ENCODE measurements at places on chromosomes 1 and 21. TPM values are rescaled to one million over a fixed set of nuclear protein-coding genes. Genes with fewer than 3 reads are reported as not detected.

LMX1A gene
- polyA plus RNA-seq: not detected

ICOSLG gene
- polyA plus RNA-seq: 5.1 TPM

LCE1E gene
- polyA plus RNA-seq: not detected

AIM2 gene
- polyA plus RNA-seq: not detected

FCRL5 gene
- polyA plus RNA-seq: 0.09 TPM

AMY1A gene
- not detected for polyA plus RNA-seq

NR1I3 gene
- polyA plus RNA-seq: 3.7 TPM

E2F2 gene
- 5.2 TPM for polyA plus RNA-seq

CFHR2 gene
- not detected for polyA plus RNA-seq

TCP10L gene
- 3.1 TPM for polyA plus RNA-seq

LCK gene
- 4.8 TPM for polyA plus RNA-seq

AQP10 gene
- polyA plus RNA-seq: 0.09 TPM

Measured in renal cortex interstitium (tissue), 15 donors.